Gastroesophageal sphincter (tissue), 4 donors: ENCODE measurements at places on chromosomes 7 and 10. TPM values are rescaled to one million over a fixed set of nuclear protein-coding genes. Genes with fewer than 3 reads are reported as not detected.

SRRM3 gene
- total RNA-seq, result 2.4 TPM

MOGAT3 gene
- total RNA-seq, result not detected

ZNF282 gene
- 18.2 TPM for total RNA-seq

SPDYE2B gene
- total RNA-seq, result not detected

PRRT4 gene
- total RNA-seq, result 0.40 TPM
